ENCODE measurements at places on chromosomes 16 and 17.

- no peak for DNase-seq
These were observed 12.4 kb downstream of the TEX14 start for GRCh38 chr17:58679263-58680037.

GRCh38 chr16:87094556-87094865 is 222.7 kb downstream of the C16orf95 start:
- no peak for DNase-seq

DNA sequence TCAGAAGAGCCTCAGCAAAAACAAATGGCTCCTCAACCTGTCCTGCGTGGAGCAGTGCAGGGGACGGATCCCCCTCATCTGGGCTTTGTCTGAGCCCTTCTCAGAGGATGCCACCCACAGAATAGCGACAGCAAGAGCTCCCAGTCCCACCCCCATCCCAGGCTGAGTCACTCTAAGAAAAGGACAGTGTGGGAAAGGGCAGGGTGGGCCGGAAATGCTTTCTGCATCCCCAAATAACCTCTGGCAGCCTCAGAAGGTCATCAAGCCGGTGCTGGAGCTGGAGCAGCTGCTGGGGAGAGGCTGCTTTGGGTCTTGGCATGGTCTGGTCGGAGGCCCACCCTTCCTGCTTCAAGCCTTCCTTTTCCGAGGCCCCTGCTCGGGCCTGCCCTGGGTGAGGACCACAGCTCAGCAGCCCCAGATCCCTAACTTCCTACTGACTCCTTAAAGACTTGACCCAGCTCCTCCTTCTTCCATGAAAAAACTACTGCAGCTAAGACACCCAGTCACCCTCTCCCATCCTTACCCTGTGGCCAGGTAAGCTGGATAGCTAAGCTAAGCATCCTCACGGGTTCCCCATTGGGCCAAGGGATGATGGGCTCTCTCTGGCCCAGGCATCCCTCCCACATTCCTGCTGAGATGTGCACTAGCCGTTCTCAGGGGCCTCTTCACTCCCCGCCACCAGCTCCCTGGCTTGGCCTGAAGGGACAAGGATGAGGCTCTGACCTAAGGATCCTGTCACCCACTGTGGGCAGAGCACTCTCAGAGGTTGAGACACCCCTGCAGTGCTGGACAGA is 8.7 kb downstream of the SLC12A4 start:
- no peak for DNase-seq

- DNase-seq, result no peak
These were observed 29.3 kb downstream of the CLEC19A start for GRCh38 chr16:19314718-19315425.

- DNase-seq, result peak; percentile 19
These were observed 858 bp downstream of the MMD start for GRCh38 chr17:55420776-55421178.

GRCh38 chr17:50514936-50515702 is 6.9 kb downstream of the MYCBPAP start:
- no peak for DNase-seq

DNA sequence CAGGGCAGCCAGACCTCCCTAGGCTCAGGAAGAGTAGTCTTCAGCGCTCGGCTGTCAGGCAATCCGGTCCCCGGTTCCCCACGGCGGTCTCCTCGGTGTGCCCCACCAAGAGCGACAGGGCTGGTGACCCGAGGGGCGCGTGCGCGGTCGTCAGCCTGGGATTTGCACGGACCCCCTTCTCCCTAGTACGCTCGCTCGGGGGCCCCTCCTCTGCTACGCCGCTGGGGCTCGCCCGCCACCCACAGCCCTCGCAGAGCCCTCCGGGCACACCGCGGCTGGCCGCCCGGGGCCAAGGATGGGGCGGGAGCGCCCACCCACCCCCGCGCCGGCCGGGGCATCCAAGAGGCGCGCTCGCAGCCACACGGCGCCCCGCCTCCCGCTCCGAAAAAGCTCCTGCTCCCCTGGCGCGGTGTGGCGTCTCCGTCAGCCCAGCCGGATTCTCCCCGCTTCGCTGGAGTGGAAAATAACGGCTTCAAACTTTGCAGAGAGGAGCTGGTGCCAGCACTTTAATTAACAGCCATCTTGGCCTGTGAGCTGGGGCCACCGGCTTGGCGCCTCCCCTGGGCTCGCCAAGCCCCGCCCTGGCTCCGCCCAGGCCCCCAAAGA is 2.1 kb upstream of the C1QL1 start:
- no peak for DNase-seq

DNA sequence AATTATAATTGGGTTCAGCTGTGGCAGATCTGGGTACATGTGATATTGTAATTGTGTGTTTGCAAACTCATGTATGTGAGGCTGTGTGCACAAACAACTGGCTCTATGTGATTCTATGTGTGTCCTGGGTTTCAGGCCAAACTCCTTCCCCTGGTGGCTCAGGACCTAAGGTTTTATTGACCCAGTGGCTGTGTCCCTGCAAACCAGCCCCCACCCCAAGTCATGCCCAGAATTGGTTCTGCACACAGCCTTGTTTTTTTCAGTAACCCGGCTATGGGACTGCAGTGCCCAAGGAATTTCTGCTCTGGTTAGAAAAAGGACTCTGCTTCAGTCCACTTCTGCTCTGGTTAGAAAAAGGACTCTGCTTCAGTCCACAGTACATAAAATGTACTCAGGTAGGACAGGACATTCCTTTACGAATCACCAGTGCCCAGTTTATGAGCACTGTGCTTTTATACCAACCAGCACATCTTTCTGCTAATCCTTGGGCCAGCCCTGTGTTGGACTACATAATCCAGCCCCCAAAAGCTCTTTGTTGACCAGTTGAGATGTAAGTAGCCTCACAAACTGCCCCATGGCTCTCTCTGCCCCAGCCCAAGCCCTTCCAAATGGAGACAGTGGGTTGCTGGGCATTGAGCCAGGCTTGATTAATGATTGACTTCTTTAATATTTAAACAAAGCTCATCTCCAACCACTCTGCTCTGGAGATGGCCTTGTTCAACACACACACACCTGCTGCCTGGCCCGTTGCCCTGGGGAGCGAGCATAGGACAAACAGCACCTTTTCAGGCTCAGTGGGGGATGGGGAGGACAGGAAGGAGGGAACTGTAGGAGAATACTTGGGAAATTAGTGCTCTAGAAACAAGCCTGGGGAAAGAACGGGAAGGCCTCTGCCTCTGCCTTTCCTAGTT is 2.9 kb upstream of the KCNH6 start:
- no peak for DNase-seq

DNA sequence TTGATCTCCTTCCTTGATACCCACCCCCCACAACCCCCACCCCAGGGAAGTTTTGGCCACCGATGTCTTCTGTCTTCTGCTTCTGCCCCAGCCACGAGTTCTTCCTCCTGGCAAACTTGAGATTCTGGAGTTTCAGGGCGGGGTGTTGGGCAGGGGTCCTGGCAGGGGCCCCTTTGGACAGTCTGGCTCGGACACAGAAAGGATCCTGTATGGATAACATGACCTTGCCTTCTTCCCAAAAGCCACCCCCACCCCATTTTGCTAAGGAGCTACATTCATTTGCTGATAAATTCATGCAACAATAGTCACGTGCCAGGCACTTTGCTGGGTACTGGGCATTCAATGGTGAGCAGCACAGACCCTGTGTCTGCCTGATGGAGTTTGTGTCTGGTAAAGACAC is 5.9 kb upstream of the COL1A1 start:
- no peak for DNase-seq

GRCh38 chr17:42180922-42181850 is at the start of gene KCNH4:
KCNH4 (minus strand) TSS chr17:42181142; CDS start chr17:42180945, 197 bp downstream.
- DNase-seq, result peak; percentile 76

DNA sequence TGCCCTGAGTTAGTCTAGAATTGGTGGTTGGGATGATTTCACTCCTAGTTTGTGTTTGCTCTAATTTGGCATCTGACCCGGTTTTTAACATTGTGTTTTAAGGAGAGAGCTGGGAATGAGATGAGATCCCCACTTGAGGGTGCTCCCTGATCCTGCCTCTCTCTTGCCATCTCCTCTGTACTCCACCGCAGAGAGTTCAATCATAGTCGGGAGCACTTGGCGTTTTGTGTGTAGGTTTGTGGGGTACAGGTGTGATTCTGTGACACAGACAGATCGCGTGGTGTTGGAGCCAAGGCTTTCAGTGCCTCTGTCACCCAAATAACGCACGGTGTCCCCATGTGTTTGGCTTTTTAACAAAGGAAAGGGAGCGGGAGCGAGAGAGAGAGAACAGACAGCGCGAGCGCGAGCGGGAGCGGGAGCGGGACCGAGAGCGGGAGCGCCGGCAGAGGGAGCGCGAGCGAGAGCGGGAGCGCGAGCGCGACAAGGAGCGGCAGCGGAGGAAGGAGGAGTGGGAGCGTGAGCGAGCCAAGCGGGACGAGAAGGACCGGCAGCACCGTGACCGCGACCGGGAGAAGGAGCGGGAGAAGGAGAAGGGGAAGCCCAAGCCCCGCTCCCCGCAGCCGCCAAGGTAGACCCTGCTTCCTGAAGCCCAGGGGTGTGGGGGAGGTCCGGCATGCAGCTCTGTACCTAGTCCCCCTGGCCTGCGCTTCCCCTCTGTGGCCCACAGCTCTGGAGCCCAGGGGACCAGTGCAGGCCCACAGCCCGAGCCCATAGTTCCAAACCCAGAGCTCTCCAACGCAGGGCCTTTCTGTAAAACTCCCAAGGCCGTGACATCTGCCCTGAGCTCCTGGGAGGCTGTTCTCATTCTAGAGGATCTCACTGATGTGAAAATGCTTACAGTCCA is 27.2 kb upstream of the IL17C start:
- DNase-seq, result no peak

GRCh38 chr17:79026376-79027273 is 2.7 kb downstream of the C1QTNF1 start:
- DNase-seq, result no peak

- no peak for DNase-seq
These were observed 16.0 kb downstream of the DCUN1D3 start for GRCh38 chr16:20884240-20884556.

- DNase-seq, result no peak
These were observed 6.9 kb downstream of the PHAF1 start for GRCh38 chr16:67116388-67117311.

DNA sequence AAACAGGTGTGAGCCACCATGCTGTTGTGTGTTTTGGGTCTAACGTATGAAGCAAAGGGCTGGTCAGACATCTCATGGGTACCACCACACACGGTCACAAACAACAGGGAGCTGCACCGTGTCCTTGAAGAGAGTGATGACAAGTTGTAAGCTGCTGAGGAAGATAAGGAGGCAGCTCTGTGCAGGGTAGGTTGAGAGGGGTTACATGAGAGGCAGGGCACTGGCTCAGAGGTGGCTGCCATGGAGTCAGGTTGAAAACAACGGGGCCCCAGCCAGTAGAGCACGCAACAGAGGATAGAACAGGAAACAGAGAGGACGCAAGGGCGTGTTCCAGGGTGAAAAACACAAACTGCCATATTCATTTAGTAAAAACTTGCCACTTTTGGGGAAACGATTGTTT is 52.2 kb downstream of the TRARG1 start:
- DNase-seq, result no peak

DNA sequence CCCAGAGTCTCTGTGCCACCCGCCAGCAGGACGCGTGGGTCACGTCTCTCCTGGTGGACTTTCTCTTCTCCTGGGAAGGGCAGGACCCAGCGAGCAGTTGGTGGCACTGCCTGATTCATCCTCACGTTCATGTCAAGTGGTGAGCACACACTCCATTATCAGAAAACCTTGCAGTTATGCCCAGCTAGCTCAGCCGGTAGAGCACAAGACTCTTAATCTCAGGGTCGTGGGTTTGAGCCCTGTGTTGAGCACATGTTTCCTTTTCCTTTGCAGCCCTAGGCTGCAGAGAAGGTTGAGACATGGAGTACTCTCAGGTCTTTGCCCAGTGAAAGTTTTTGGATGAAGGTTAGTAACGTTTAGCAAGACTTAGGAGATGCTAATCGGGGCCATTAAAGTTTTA is 8.0 kb downstream of the OR1F1 start:
- no peak for DNase-seq

GRCh38 chr16:81143921-81144471 is 47.8 kb upstream of the GCSH start:
- no peak for DNase-seq
